ENCODE measurements at places on chromosomes 6 and 20. TPM values are rescaled to one million over a fixed set of nuclear protein-coding genes. Genes with fewer than 3 reads are reported as not detected.

CSNK2A1 gene
- 98.2 TPM for total RNA-seq

DNA sequence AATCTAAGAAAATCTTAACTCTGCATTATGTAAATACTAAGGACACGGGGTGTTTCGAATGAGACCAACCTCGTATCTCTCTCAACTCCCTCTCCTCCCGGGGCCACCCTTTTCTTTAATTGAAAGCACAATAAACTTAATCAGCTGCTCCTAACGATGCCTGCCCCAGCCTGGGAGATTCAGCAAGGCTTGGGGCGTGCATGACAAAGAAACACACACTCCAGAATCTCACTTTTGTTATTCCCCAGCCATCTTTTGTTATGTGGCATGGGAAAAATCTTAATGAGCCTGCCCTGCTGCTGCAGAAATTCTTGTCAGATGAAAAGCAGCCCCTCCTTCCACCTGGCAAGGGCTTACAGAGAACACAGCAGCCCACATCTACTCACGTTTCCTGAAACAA lies 117.4 kb downstream of the TTLL2 start:
- no peak for DNase-seq

- no peak for DNase-seq
Observed at GRCh38 chr6:147117580-147117979, 86.6 kb upstream of the STXBP5 start.

DNA sequence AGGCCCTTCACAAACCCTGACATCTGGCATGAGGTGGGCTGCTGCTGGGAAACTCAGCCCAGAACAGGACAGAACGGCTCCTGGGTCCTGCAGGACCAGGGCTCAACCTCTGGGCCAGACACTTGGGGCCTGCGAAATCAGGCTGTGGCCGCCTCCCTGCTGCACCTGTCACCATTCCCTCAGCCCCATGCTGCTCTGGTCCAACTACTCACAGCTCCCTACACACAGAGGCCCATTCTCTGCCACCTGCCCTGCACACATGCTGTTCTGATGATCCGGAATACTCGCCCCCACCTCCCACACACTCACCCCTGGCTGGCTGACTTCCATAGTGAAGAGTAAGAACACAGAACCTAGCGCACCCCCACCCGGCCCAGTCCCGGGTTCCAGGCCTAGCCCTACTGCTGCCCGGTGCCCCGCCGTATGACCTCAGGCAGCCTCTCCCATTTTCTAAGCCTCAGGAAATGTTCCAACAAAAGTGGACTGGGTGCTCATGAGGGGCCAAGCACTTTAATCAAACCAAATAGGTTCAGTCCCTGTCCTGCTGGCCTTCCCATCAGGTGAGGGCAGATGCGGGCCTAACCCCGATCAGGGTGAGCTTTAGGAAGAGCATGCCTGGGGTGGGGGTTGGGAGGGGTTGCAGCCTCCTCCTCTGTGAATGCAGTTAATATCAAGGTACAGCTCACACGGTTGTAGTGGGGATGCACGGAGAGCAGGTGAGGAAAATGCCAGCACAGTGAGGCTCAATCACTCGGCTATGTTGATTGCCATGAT lies 3.9 kb downstream of the PEDS1 start:
- DNase-seq: no peak

- DNase-seq: peak; percentile 14
Observed at GRCh38 chr20:32263398-32263954, 14.0 kb upstream of the KIF3B start.

HAO1 gene
- not detected for total RNA-seq

TFAP2A gene
- total RNA-seq: 0.63 TPM

GRCh38 chr6:163771180-163771579 lies 356.7 kb downstream of the QKI start:
- DNase-seq: no peak

DNA sequence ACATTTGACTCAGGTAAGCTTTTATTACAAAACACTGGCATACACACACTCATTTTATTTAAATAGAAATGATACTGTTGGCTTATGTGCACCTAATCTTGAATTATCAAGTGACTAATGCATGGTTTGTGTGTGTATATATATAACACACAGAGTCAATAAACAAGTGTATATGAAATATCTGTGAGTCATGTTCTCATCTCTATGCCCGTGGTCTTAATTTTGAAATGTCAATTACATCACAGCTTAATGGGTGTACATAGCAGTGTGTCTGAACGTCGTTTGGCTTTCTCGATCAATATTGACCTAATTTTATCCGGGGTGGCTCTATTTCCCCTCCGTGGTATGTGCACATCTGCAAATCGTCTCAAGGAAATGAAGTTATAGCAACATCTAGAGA lies 104.0 kb upstream of the ZFP64 start:
- DNase-seq: no peak

NMBR gene
- total RNA-seq: not detected

CCN6 gene
- not detected for total RNA-seq

NHLRC1 gene
- 0.94 TPM for total RNA-seq

PSMB9 gene
- total RNA-seq: 24.9 TPM

MCHR2 gene
- not detected for total RNA-seq

GRCh38 chr20:63150391-63150898 lies 65.5 kb downstream of the YTHDF1 start:
- peak; percentile 33 for DNase-seq

DNA sequence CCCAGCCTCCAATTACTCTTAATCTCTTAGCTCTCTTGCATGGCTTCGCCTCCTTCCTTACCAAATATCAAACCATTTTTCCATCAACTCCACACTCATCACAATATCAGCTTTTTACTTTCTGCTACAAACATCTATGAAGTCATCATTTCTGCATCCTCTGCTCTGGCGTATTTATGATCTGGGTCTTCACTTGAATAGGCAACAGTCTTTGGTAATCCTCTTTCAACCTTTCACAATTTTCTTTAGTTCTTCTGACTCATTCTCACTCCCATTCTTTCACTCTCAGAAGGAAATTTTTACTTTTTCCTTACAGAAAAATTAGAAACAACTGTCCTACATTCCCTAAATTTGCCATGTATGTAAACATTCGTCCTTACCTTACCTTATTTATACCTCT lies 522.4 kb downstream of the HDGFL1 start:
- no peak for DNase-seq

- no peak for DNase-seq
Observed at GRCh38 chr6:7726416-7727085, 652 bp downstream of the BMP6 start.

MEP1A gene
- not detected for total RNA-seq

- DNase-seq: no peak
Observed at GRCh38 chr6:70549327-70549726, 17.4 kb upstream of the SDHAF4 start.

PDYN gene
- not detected for total RNA-seq

GRCh38 chr6:14706378-14706929 lies 539.4 kb upstream of the JARID2 start:
- DNase-seq: peak; percentile 78

- DNase-seq: no peak
Observed at GRCh38 chr6:156703719-156704118, 73.5 kb upstream of the ARID1B start.

BPIFB2 gene
- total RNA-seq: not detected

DNA sequence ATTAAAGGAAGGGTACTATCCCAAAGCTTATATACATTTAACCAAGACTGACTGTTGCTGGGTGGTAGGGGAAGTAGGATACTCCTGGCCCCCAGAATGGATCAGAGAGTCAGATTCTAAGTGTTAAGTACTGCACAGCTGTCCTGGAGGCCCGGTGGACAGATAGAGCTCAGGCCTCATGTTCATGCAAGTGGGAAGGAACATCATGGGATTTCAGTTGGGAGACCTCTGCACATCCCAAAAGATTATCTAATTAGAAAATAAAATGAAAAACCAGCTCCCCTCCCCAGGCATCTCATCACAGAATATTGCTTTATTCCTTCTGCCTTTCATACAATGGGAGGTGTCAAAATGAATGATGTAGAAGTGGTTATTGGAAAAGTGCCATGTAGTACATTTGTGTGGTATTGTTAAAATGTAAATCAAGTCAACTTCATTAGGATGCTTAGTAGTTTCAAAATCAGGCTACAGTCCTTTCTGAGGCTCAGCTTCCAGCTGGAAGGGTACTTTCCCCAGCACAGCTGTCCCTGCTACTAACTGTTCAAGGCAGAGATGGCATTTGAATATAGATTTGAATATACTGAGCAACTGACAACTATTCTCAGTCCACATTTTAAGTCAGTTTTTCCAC lies 82.9 kb downstream of the SLC35B3 start:
- no peak for DNase-seq

GRCh38 chr6:56238352-56238751 lies 9.0 kb downstream of the COL21A1 start:
- DNase-seq: no peak

GRCh38 chr6:18102783-18103509 lies 19.5 kb downstream of the NHLRC1 start:
- DNase-seq: no peak

MYBL2 gene
- 0.84 TPM for total RNA-seq

ADAT2 gene
- total RNA-seq: 5.4 TPM

GRCh38 chr6:5930968-5931367 lies 75.8 kb downstream of the NRN1 start:
- DNase-seq: no peak

DNA sequence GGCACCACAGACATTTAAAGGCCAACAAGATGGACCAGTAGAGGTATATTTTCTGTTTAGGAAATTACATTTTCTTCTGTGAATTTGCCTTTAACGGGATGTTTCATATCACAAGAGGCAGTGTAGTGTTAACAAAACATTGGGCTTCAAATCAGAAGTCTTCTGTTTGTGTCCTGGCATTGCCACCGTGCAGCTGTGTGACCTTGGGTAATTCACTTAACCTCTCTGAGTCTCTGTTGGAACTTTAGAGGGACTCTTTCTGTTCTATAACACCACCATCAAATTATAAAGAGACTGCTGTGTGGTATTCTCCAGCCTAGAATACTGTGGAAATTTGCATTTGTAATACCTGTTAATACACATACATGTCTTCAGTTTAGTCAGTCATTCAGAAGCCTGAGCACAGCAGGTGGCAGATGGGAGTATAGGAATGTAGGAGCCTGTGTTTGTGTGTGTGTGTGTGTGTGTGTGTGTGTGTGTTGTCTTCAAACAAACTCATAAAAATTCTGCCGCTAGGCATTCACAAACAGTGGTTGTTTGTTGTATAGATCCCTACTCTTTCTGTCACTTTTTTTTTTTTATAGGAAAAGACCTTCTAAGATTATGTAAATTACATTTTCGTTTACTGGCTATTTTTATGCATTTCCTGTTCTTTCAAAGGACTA lies 22.6 kb downstream of the UST start:
- DNase-seq: no peak

DNA sequence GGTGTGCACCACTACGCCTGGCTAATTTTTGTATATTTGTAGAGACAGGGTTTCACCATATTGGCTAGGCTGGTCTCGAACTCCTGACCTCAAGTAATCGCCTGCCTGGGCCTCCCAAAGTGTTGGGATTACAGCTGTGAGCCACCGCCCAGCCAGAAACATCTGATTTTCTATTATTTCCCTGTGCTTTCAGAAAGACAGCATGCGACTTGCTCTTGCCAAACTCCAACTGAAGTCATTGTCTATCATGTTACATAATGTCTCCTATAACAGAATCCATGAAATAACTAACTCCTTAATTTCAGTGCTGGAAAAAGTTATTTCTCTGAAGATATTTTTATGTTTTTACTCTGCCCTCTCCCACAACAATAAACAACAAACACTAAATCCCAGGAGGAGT lies 8.5 kb downstream of the RMND1 start:
- no peak for DNase-seq

VPS16 gene
- 29.5 TPM for total RNA-seq

SMOC2 gene
- 369 TPM for total RNA-seq

DOK5 gene
- 13.3 TPM for total RNA-seq
